ENCODE measurements at places on chromosomes 1 and 21.

GRCh38 chr1:228664399-228664914 is 70.8 kb upstream of the RHOU start:
- DNase-seq, result peak; percentile 79

GRCh38 chr1:34794001-34794789 is 1.4 kb downstream of the GJA4 start:
- DNase-seq, result no peak

GRCh38 chr1:155158991-155159390 is 14.1 kb downstream of the KRTCAP2 start:
- DNase-seq, result peak; percentile 63

- DNase-seq, result no peak
These were observed 106.1 kb downstream of the CRYAA start for GRCh38 chr21:43274946-43275310.

DNA sequence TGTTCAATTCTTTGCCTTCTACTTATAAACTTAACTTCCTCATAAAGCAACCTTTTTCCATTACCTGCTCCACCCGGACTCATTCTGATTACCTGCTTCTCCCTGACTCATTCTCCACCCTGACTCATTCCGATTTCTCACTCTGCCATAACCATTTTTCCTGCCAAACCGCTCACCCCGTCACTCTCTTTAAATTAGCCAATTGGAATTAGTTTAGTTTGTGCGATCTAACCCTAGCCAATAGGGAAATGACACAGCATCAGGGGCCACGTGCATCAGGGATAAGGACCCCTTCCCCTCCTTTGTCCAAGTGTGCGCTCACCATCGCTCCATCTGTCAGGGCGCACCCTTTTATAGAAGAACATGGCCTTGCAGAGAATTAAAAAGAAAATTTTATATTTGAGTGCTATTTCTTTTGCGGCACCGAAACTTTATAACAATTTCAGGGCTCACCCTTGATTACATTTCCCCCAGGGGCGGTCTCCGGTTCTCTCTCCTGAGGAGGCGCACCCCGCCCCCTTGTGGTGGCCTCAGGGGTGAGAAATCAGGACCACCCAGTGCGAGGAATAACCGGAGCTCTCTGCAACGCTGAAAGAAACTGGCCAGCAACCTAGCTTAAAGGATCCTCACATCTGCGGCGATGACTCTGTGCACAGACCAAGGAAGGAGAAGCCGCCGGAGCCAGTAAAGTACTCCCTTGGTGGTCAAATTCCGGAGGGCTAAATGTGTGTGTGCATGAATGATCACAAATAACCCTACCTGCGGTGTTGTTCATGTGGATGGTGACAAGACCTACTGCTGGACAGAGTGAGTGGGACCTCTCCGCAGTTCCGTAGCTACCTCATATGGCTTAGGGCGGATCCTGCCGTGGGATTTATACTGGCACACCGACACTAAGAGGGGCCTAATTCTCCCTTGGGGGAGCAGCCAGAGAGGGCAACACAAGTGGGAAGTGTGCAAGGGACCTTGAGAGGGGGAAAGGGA is 30.3 kb upstream of the CBR3 start:
- no peak for DNase-seq

GRCh38 chr1:226480461-226480860 is 68.1 kb upstream of the STUM start:
- no peak for DNase-seq

GRCh38 chr1:24021403-24022266 is 41.5 kb upstream of the SRSF10 start:
- DNase-seq, result no peak

- DNase-seq, result peak; percentile 35
These were observed 335.0 kb upstream of the GREM2 start for GRCh38 chr1:240946926-240947325.

- DNase-seq, result no peak
These were observed 338.1 kb downstream of the RPS6KC1 start for GRCh38 chr1:213389061-213389581.

DNA sequence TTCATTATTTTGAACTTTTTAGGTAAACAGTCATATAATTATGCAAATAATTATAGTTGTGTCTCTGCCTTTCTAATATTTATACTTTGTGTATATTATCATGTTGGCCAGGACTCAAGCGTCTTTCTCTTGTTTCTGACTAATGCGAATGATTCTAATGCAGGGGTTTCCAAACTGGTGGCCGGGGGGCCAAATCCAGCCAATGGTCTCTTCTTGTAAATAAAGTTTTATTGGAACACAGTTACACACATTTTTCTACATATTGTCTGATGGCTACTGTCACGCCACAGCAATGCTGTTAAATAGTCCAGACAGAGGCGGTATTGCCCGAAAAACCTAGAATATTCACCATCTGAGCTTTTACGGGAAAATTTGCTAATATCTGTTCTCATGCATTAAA is 8.9 kb upstream of the POFUT2 start:
- DNase-seq, result no peak

- no peak for DNase-seq
These were observed 21.8 kb downstream of the COL6A2 start for GRCh38 chr21:46119637-46120271.

DNA sequence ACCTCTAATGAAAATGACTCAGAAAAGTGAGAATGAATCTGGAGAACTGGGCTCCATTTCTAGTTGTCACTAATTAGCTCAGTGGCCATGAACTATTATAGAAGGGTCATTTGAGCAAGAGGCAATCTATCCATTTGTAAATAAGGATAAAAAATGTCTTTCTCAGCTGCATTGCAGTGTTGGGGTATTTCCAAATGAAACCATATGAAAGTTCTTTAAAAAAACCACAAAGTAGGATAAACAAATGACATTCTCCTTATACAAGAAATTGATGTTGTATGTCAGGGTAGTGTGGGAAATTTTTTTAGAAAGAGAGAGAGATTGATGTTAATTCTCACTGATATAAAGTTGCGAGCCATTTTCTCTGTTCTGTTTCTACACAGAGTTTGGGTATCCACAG is 26.0 kb downstream of the FMO3 start:
- DNase-seq, result no peak

DNA sequence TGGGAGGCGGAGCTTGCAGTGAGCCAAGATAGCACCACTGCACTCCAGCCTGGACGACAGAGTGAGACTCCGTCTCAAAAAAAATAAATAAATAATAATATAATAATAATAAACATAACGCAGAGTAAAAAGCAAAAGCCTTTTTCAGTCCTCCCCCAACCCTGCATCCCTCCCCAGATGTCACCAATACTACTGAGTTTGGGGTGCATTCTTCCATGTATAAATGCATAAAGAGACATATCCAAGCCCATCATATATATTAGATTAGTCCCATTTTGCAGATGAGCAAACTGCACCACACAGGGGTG is 930 bp upstream of the ADAMTSL4 start:
- DNase-seq, result no peak
